Epithelial cell of prostate (primary cell): ENCODE measurements at places on chromosomes 4 and X.

DNA sequence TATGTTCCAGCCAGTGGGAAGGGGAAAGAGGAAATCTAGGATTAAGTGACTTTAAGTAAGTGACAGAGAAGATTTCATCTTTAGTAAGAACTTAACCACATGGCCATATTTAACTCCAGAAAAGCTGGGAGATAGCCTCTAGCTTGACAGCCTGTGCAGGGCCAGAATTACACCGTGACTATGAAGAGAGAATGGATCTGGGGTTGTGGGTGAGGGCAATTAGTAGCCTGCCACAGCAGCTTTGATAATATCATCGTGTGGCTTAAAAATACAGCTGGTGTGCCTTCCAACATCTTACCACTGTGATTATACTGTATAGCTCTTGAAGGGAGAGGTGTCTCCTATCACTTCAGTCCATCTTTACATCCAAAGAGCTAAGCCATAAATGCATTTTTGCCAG, 57.6 kb upstream of the TBC1D9 start:
- no peak for DNase-seq

- no peak for DNase-seq
These were observed 1.8 kb downstream of the SLC38A5 start for GRCh38 chrX:48468247-48468671.

DNA sequence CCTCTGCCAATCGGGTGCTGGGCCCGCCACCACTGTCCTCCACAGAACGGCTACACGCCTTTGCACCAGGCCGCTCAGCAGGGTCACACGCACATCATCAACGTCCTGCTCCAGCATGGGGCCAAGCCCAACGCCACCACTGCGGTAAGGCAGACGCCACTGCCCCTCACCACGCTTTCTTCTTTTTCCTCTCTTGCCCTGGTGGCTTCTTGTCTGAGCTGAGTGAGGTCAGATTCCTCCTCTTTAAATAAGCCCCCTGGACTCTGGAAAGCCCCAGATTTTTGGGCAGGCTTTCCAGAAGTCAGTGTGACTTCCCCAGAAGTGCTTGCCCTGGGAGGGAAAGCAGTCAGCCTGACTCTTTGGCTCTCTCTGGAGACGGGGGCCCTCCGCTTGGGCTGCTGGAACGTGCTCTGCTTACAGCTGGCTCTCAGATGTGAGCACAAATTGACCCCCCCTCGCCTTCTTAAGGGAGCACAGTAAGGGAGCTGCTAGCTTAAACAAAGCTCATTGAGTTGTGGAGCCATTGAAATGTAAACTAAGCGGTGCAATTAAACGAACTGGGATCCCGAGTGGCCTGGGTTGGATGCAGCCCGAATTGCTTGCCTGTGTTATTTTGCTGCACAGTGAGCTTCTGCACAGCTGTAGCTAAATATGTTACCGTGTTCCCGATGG, 243.1 kb downstream of the ANK2 start:
- DNase-seq: no peak

DNA sequence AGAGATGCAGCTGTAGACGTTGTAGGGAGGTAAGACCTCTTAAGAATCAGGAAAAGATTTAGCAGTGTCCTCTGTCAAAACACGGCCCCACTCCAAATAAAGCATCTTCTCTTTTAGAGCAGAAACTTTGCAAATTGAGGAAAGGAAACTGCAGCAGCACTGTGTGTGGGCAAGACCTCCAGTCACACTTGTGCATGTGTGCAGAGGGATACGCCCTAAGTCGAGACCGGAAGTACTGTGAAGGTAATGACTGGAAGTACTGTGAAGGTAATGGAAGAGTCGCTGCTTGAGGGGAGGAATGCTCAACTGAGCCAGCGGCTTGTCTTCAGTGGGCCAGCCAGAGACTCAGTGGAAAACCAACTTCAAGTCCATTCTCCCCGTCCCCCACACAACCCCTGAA, 46.5 kb downstream of the EGF start:
- no peak for DNase-seq

- DNase-seq: no peak
These were observed 414.1 kb downstream of the ADGRL3 start for GRCh38 chr4:61614231-61614630.
